ENCODE measurements at places on chromosomes 12 and 14.
A peak's percentile ranks its signal among the peaks of the same experiment; 100 is the strongest.

- DNase-seq, result no peak
Measured at GRCh38 chr12:24565300-24565699, 383.6 kb downstream of the BCAT1 start.

DNA sequence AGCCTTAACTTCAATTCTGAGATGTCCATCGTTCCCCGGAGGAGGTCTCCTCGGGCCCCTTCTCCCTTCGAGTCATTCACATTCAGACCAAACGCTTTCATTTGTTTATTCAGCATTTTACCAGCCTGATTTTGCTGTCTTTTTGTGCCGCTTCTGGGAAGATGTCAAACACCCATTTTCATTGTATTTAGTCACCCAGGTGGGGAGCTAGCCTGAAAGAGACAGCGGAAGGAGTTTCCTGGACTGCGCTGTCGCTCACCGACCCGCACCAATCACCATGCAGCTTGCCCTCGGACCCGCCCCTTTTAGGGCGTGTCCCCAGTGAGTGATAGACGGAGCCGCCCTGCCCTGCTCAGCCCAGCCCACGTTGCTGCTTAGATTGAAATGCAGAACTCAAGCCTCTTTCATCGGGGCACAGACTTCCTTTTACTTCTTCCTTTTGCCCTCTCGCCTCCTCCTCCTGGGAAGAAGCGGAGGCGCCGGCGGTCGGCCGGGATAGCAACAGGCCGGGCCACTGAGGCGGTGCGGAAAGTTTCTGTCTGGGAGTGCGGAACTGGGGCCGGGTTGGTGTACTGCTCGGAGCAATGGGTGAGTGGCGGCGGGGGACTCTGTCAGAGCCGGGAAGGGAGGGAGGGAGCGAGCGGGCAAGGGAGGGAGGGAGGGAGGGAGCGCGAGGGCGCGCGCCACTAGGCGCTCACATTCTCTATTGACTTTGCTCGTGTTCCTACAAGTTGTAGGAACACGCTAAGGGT lies at the start of gene PAX9:
Gene PAX9, plus strand, starts transcription at position 355 of the 752 bp plus-strand sequence. Its CDS starts 230 bp downstream, at position 585.
- peak; percentile 91 for DNase-seq

GRCh38 chr12:123900871-123901376 lies 71.7 kb downstream of the CCDC92 start:
- DNase-seq, result no peak

- no peak for DNase-seq
Measured at GRCh38 chr12:72141381-72141780, 130.8 kb upstream of the TRHDE start.

DNA sequence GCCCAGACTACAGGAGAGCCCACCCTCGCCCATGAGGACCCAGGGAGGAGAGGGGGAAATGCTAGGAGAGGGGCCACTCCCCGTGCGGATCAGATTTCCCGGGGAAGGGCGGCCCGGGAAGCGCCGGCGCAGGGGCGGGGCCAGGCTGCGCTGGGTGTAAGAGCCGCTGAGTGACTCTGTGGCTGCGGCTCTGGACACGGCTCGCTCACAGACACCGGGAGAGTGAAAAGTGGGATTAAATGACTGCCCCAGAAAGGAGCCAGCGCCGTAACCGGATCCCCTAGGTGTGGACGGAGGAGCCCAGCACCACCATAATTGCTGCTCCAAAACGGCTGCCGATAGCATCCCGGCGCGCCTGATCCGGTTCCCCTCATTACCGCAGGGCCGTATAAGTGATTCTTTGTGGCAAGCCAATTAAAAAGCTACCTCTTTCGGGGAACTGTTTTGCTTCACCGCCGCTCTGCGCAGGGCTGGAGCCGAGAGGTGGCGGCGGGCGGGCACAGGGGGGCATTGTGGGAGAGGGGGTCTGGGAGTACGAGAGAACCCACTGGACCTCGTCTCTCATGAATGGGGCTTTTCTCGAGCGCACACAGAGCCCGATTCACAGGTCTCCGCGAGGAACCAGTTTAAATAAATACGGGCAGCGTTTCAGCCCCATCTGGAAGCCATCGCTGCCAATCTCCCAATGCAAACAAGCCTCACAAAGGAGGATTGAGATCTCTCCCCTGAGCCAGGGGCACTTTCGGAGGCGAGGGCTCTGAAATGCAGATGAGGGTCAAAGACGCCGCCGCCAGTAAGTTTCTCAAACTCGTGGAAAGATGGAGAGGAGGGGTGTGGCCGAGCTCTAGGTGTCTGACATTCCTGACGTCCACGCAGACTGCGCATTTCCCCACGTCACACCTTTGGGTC lies 2.5 kb downstream of the COL2A1 start:
- peak; percentile 42 for DNase-seq

GRCh38 chr12:33676866-33677265 lies 237.2 kb upstream of the SYT10 start:
- DNase-seq, result no peak

GRCh38 chr12:104316936-104317335 lies 13.4 kb downstream of the EID3 start:
- DNase-seq, result no peak

- no peak for DNase-seq
Measured at GRCh38 chr12:53241623-53242412, 9.8 kb upstream of the RARG start.
